Activated naive CD4-positive, alpha-beta T cell treated with anti-CD3 and anti-CD28 coated beads, Interleukin-2, amount 10 ng/mL, durations not matched to agents 5 hours and 36 hours (primary cell): ENCODE measurements at places on chromosomes 6 and 20. TPM values are rescaled to one million over a fixed set of nuclear protein-coding genes. Genes with fewer than 3 reads are reported as not detected.

Gene GTSF1L
- not detected for total RNA-seq

Gene FKBP1C
- 0.29 TPM for total RNA-seq

Gene CGA
- not detected for total RNA-seq

Gene AGER
- total RNA-seq, result 55.3 TPM

Gene ZSCAN16
- 7.1 TPM for total RNA-seq

Gene CLIC5
- total RNA-seq, result 4.5 TPM

Gene EYA4
- not detected for total RNA-seq

Gene GSTA2
- total RNA-seq, result not detected

Gene RAB44
- not detected for total RNA-seq
